ENCODE measurements at places on chromosomes 3 and 15.
A peak's percentile ranks its signal among the peaks of the same experiment; 100 is the strongest.

- DNase-seq, result no peak
Observed at GRCh38 chr3:134928819-134929218, 133.8 kb downstream of the EPHB1 start.

DNA sequence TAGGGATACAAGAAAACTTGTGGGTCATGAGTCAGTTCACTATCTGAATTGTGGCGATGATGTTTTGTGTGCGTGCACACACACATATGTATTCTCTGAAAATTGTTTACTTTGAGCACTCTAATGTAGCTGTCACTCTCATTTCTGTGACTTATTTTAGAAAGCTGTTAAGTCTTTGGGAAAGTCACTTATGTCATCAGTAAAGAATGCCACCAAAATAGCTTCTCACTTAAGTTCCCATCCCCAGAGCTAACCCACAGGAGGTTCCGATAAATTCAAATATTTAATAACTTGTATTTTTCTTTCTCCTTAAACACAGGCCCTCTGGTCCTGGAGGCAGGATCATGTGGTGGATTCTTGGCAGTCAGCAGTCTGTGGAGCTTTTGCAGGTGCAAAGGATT lies 138.3 kb downstream of the LRIG1 start:
- DNase-seq, result peak; percentile 90

DNA sequence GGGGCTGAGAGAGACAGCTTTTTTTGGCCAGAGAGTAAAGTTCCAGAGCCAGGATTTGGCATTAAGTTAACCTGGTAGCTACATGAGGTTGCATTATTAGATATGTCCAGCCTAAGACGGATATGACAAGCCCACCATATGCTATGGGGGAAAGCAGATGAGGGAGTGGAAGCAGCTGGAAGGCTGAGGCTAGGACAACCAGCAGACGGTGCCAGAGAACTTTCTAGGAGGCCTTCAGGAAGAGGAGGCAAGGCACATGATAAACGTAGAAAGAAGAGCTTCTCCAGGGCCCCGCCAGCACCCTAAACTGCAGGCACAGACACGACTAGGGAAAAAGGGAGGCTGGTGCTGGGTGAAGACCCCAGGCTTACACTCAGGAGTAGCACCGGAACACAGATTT lies 87.0 kb downstream of the CTNNB1 start:
- DNase-seq, result no peak

DNA sequence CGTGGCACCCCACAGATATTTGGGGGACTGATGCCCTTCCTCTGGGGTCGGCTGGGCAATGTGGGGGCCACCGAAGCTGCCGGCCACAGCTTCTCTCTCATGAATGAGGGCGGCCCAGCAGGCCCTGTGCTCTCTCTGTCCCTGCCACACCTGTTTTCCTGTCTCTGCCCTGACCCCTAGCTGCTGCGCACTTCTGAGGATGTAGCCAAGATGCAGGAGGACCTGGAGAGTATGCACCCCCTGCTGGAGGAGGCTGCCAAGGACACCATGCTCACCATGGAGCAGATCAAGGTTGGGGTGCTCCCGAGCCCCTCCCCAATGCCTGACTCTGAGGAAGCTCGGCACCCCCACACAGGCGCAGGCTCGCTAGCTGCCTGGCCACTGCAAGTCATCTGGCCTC lies 59.7 kb downstream of the SEMA3G start:
- DNase-seq, result peak; percentile 34

DNA sequence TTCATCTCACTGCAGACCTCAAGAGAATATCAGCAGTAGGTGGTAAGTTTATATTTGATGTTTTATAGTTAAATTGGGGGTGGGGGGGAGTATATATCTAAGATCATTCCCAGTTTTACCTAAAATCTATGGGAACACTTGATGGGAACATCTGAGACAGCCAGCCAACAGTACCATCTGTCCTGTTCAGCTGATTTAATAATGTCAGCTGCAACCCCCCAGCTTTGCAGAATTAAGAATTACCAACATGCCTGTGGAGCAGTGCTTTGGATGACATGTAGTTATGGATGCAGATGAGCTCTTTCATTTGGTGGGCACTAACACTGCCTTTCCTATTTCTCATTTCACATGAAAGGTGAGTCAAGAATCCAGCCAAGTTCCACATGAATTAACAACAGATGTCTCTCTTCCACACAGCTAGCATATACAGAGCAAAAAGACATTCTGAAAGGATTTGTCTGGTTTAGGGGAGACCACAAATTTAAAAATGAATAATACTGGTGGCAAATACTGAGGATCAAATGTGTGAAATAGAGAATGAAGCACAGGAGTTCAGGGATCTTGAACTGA lies 76.2 kb downstream of the SETD5 start:
- peak; percentile 19 for DNase-seq

- DNase-seq, result peak; percentile 10
Observed at GRCh38 chr15:78989701-78990240, 44.9 kb upstream of the CTSH start.

DNA sequence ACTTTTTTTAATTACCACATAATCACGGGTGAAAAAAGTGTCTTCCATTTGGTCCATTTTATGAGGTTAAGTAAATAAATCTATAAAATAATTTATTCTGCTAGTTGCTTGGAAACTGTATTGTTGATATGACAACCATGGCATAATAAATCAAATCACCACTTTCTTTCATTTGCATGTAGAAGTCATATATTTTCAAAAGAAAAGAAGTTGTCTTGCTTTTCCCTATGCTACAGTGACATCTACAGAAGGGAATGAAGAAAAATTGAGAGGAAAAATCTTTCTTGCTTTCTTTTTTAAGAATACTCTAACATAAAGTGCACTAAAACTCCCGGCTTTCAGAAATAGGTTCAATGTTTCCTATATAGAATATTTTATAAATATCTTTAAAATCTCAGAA lies 228.5 kb downstream of the ZBBX start:
- no peak for DNase-seq

DNA sequence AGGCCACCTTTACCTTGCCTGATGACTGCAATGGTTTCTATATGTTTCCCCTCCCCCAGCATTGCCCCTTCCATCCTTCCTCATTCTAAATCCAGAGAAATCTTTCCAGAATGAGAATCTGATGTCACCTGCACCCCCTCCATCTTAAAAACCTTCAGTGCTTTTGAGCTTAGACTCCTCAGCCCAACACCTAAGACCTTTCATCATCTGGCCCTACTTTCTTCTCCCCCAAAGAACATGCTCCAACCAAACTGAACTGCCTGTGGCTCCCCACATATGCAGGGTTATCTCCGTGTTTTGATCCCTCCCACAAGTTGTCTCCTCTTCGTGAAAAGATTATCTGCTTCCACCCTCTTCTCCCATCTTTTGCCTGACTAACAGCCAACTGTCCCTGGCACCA lies 27.3 kb downstream of the RFTN1 start:
- no peak for DNase-seq

DNA sequence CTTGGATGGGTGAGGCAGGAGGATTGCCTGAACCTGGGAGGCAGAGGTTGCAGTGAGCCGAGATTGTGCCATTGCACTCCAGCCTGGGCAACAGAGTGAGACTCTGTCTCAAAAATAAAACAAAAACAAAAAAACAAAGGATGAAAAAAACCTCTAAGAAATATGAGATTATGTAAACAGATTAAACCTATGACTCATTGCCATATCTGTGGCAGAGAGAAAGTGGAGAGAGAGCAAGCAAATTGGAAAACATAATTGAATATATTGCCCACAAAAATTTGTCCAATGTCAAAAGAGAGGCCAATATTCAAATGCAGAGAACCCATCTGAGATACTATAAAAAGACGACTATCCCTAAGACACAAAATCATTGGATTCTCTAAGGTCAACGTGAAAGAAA lies 1106.0 kb downstream of the OTOL1 start:
- no peak for DNase-seq

- no peak for DNase-seq
Observed at GRCh38 chr3:102095383-102095782, 246.1 kb downstream of the NFKBIZ start.

GRCh38 chr3:186107215-186108105 lies 1.4 kb downstream of the ETV5 start:
- peak; percentile 85 for DNase-seq

GRCh38 chr3:173467501-173467900 lies 70.0 kb downstream of the NLGN1 start:
- DNase-seq, result no peak

DNA sequence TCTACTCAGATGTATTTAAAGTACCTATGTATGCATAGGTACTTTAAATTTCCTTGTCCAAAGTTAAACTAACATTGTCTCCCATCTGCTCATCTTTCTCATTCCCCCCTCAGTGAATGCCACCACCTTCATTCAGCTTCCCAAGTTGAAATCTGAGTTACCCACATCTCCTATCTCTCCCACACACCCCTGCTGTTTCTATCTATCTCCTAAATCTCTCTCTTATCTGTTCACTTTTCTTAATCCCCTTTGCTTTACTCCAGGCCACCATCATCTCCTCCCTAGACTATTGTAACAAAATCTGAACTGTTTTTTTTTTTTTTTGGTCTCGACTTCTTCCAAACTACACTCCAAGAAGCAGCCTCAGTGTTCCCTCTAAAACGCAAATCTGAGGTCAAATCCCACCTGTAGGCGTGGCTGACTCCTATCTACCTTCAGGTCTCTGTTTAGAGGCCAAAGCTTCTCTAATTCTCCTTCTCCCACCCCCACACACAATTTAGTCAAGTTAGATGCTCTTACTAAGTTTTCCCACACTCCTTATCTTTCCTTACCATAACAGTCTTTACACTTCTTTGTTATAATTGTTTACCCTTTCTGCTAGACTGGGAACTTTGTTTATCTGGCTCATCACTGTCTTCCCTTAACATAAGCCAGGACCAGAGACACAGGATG lies 3.5 kb upstream of the NEO1 start:
- no peak for DNase-seq

GRCh38 chr3:37054370-37054769 lies 61.1 kb downstream of the MLH1 start:
- DNase-seq, result peak; percentile 82

GRCh38 chr3:141493184-141493583 lies 6.4 kb downstream of the RASA2 start:
- no peak for DNase-seq

DNA sequence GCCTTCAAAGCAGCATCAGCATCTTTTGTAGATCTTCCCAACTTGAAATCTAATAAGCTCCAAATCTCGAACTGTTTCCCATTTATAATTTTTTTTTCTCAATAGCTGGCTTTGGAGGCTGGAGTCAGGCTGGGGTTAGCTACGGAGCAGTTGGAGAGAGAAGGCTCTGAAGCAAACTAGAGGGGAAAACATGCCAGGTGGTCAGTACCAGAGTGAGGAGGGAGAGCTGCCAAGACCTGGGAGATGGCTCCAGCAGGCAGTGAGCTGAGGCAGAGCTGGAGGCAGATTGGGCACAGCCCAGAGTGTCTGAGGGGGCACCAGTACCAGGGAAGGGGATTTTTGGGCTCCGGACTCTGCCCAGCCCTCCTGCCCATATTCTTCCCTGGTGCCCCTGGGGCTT lies 311.2 kb downstream of the RPLP1 start:
- DNase-seq, result no peak

- no peak for DNase-seq
Observed at GRCh38 chr15:98953968-98954367, 53.6 kb downstream of the PGPEP1L start.

DNA sequence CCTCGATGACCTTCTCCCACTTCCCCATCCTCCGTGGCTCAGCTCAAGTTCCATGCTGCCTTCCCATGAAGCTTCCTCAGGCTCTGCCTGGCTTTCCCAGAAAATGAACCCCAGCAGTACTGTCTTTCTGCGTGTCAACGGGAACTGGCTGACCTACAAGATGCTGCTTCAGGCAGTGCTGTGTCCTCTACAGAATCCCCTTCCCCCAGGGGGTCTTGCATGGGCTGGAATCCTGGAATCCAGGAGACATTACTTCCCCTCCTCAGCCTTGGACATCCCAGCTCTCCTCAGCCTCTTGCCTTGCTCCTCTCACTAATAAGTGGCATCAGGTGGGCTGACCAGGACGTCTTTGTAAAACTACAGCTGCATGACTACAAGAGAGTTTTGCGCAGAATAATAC lies 5.4 kb downstream of the CCDC12 start:
- DNase-seq, result no peak

DNA sequence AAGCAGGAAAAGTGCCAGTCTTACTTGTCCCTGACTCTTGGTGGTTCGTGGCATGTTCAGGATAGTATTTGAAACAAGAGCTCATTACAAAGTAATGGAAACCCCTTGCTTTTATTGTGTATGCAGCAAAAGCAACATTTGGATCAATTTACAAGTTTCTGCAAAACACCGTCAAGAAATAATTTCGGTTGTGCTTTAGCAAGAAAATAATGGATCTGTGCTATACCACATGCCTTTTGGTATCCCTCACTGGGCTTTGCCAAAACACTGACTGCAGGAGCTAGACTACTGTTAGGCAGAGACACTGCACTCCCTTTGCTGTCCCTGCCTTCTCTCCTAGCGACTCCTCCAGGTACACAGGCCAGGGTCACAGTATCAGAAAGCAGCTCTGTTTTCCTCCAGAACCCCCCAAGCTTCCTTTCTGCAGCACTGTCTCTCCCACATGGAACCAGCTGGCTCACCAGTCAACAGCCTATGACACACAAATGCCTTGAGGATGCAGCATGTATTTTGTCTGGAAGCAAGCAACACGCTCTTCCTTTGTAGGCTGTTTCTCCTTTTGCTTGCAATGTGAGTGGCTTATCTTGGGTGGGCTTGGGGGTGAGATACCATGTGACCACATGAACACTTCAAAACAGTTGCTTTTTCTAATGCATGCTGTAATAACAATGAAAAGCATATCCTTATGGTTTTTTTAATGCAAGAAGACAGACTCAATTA lies 111.4 kb downstream of the PGPEP1L start:
- peak; percentile 86 for DNase-seq

Data from fibroblast of skin of right biceps (primary cell).